ENCODE measurements at places on chromosomes 12 and 14.

DNA sequence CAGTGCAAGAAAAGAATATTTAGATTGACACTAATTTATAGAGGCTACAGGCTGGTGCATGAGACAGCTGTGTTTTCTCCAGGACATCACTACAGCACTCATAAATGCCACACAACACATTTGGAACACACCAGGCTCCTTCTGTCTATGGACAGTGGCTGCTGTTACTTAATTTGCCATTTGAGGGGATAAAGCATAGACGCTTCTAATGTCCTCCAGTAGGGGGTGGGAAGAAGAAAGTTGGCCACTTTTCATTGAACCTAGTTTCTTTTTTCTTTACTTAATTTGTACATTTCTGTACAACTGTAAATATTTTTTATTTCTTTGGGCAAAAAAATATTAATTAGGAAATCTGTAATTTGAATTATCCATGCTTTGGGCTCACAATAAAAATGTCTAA lies 12.4 kb upstream of the RTN1 start:
- no peak overlapping the region for H3K4me3 ChIP-seq
- peaks cover 53% of the 10 kb centered on the region for H3K27me3 ChIP-seq
- ATAC-seq: no peak
- H3K27ac ChIP-seq: no peak overlapping the region
- no peaks in the 10 kb centered on the region for H3K4me1 ChIP-seq

GRCh38 chr12:58532855-58533608 lies 387.3 kb downstream of the LRIG3 start:
- no peaks in the 10 kb centered on the region for H3K4me1 ChIP-seq
- no peaks in the 10 kb centered on the region for H3K36me3 ChIP-seq
- H3K4me3 ChIP-seq: no peak overlapping the region
- no peak overlapping the region for H3K27ac ChIP-seq
- no peak for ATAC-seq

DNA sequence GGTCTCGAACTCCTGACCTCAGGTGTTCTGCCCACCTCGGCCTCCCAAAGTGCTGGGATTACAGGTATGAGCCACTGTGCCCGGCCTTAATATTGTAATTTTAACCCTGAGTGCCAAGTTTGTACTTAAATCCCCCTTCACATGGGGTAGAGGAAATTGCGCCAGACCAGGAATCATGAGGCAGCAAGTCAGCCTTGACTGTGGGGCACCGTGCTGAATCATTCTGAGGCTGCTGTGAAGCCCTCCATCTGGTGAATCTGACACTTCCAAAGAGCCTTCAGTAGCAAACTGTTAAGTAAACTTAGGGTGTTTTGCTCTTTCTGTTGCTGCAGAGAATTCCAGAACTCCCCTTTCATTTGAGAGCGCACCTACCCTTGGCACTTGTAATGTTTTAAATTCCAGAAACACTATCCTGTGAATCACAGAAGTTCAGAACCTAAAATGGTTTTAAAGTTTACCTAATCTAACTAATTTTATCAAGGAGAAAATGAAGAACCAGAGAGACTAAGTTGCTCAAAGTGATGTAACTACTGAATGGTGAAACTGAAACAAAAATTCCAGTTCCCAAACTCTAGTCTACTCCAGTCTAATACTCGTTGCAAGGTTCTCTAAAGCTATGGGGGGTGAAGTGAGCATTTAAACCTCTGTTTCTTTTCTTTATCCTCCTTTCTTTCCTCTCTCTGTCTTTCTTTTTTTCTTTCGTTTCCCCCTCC lies 7.5 kb downstream of the HEBP1 start:
- H3K27me3 ChIP-seq: no peaks in the 10 kb centered on the region
- ATAC-seq: no peak
- H3K4me1 ChIP-seq: peaks cover 27% of the 10 kb centered on the region
- H3K4me3 ChIP-seq: no peak overlapping the region

DNA sequence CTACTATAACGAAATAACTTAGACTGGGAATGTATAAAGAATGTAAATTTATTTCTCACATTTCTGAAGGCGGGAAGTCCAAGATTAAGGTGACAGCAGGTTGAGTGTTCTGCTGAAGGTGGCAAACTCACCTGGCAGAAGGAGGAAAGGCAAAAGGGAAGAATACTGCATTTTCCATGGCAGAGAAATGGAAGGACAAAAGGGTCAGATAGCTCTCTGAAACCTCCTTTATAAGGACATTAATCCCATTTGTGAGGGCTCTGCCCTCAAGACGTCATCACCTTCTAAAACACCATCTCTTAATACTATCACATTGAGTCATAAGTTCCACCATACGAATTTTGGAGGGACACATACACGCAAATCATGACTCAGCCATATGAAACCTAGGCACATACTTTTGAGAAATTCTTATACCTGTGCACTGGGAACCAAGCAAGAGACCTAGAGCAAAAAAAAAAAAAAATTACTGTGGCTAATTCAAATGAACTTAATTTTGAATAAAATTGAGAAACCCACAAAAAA lies 1669.3 kb upstream of the FLRT2 start:
- no peaks in the 10 kb centered on the region for H3K36me3 ChIP-seq
- H3K27me3 ChIP-seq: no peaks in the 10 kb centered on the region
- ATAC-seq: no peak
- H3K27ac ChIP-seq: no peak overlapping the region
- H3K4me3 ChIP-seq: no peak overlapping the region

GRCh38 chr14:56648508-56649301 lies 69.1 kb downstream of the TMEM260 start:
- peaks cover 30% of the 10 kb centered on the region for H3K36me3 ChIP-seq
- H3K4me1 ChIP-seq: no peaks in the 10 kb centered on the region
- H3K4me3 ChIP-seq: no peak overlapping the region
- no peak for ATAC-seq
- H3K27me3 ChIP-seq: no peaks in the 10 kb centered on the region

DNA sequence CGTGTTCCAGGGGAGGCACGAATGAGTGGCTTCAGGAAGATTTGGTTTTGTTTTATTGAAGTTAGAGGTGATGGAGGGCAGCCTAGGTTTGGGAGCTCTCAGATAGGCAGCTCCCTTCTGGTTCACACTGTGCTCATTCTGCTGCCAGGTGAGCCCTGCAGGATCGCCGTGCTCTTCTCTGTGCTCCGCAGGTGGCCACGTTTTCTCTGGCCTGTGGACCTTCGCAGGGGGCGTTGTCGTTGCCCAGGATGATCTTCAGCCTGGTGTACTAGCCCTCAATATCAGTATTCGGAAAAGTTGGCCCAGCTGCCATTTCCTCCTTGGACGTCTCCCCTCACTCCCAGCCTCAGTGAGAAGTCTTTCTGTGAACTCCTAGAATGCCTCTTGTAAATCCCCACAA lies 69.5 kb downstream of the PELI2 start:
- no peak for ATAC-seq
- no peaks in the 10 kb centered on the region for H3K27me3 ChIP-seq
- H3K4me3 ChIP-seq: no peak overlapping the region
- no peaks in the 10 kb centered on the region for H3K4me1 ChIP-seq
- H3K27ac ChIP-seq: no peak overlapping the region
